AG04450 (cell line): ENCODE measurements at places on chromosomes 12 and 14.

- no peak for DNase-seq
These were observed 164.8 kb upstream of the NRXN3 start for GRCh38 chr14:78005325-78005724.

DNA sequence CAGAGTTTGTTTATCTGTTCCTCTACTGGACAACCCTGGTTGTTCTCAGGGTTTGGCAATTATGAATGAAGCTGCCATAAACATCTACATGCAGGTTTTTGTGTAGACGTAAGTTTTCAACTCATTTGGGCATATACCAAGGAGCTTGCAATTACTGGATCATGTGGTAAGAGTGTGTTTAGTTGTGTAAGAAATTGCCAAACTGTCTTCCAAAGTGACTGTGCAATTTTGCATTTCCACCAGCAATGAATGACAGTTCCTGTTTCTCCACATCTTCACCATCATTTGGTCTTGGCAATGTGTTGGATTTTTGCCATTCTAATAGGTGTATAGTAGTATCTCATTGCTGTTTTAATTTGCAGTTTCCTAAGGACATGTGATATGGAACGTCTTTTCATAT is 39.8 kb upstream of the FBXO33 start:
- DNase-seq, result no peak

- DNase-seq, result no peak
These were observed 56.7 kb downstream of the RALGAPA1 start for GRCh38 chr14:35752380-35752779.

DNA sequence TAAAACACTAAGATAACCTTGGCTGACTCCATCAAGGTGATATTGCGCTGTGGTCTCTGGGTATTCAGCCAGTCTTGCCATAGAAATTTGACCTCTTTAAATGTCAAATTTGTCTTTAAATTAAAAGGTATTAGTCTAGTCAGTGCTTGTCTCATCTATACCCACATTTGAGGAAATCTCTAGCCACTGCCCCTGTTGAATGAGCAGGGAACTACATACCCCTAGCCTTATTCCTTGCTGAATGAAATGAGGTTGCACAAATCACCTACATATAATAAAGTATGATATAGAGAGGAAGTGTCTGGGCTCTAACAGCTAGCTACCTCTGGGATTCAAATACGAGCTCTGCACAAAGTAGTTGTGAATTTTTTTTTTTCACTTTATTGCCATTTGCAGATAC is 256.8 kb downstream of the C12orf50 start:
- no peak for DNase-seq

DNA sequence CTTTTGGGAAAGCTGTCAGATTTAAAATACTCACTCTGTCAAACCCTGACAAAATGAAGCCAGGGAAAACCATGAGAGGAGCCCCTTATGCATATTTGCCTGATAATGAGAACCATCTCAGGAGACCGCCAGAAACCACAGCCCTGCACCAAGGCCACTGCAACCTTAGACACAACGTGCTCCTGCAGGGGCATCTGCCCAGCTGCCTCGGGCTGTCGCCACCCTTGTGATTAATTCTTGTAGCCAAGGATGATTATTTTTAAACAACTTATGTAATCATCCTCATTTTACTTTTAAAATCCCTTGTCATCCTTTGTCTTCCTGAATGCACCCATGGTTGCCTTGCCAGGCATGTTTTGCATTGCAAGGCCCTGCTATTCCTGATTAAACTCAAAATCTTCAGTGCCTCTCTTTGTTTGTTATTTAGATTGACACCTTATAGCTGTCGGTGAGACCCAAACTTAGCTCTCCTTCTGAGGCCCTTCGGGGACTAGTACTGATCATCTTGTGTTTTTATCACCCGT is 766.4 kb upstream of the TMEM132C start:
- no peak for DNase-seq

GRCh38 chr12:2372735-2373134 is 319.9 kb downstream of the CACNA1C start:
- no peak for DNase-seq

- DNase-seq, result no peak
These were observed 77.9 kb downstream of the ST8SIA1 start for GRCh38 chr12:22256605-22257004.

DNA sequence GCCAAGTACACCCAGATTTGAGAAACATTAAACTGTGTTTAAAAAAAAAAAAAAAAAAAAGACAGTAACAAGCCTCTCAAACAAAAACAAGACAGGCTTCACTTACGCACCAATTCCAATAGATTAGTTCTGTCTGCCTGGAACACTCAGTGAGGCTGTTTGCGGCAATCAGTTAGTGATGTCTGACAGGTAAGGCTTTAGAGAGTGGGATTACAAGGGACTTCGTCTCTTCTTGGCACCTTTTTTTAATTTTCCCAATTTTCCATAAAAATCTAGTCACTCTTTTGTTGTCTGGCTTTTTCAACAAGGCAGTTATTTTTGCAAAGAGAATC is 79.6 kb downstream of the NCOR2 start:
- no peak for DNase-seq
